ENCODE measurements at places on chromosomes 4 and X.
A peak's percentile ranks its signal among the peaks of the same experiment; 100 is the strongest.

DNA sequence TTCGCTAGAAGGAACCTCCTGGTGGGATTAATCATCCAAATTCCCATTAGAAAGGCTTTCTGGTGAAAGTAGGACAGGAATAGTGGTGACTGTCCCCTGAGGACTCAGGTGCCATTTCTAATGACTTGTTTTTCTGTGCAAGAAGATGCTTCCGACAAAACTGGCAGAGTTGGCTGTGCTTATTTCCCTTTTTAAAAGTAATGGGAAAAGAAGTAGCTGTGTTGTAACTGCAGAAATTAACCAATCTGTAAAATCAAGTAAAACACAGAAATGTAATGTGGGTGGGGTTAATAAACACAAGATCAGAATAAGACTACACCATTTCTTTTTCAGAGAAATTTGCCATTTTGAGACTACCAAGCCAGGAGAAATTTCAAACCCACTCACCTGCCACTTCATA, 55.0 kb upstream of the FAM9B start:
- no peak for DNase-seq

DNA sequence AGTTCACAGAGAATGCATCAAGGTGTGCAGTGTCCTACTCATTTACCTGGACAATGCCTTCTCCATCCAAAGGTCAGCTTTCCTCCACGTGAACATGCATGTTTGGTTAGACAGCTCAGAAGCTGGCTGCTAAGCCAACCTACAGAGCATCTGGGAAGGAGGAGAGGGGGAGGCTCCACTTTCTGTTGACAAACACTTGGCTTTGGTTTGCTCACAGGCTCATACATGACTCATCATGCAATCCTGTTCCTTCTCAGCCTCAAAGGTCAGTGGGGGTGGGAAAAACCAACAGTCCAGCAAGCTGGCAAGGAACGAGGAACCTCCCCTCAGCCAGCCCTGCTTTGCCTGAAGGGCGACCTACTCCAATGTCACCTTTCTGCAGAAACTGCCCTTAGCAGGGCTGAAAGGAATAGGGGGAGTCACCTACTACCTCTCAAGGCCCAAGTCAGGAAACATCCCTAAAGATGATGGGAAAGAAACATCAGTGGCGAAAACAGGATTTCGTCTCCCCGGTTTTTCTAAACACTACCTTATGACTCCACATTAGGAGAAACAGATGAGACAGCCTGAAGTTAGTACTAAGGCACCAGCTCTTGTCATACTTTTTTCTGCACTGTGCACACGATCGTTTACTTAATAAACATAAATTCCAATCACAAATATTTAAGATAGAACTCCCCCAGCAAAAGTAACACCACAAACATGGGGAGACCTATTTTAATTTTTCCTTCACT, 37.9 kb downstream of the RELL1 start:
- DNase-seq = peak; percentile 82

GRCh38 chr4:9771034-9771433, 10.4 kb upstream of the DRD5 start:
- DNase-seq = no peak

GRCh38 chrX:87873347-87873941, 355.8 kb downstream of the KLHL4 start:
- no peak for DNase-seq
